ENCODE measurements at places on chromosomes 16 and 17. TPM values are rescaled to one million over a fixed set of nuclear protein-coding genes. Genes with fewer than 3 reads are reported as not detected.

The RBFOX1 gene
- 2.9 TPM for polyA plus RNA-seq

The SLC16A11 gene
- 1.6 TPM for polyA plus RNA-seq

The GNGT2 gene
- 3.1 TPM for polyA plus RNA-seq

DNA sequence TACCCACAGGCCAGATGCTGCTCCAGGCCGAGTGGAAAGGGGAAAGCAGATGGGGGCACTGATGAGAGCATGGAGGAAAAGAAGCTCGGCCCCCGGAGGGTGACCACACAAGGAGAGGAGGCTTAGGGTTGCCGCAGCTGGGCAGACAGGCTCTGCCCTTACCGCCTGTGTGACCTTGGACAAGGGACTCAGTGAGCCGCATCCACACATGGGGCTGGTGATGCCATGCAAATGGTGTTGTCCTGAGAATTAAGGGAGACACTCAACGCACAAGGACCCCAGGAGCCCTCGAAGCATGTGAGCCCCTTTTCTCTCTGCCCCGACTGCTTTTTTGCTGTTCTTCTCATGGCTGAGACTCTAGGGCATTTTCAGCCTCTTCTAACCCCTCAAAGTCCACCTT lies 61.0 kb downstream of the PLXDC1 start:
- no peak for DNase-seq

DNA sequence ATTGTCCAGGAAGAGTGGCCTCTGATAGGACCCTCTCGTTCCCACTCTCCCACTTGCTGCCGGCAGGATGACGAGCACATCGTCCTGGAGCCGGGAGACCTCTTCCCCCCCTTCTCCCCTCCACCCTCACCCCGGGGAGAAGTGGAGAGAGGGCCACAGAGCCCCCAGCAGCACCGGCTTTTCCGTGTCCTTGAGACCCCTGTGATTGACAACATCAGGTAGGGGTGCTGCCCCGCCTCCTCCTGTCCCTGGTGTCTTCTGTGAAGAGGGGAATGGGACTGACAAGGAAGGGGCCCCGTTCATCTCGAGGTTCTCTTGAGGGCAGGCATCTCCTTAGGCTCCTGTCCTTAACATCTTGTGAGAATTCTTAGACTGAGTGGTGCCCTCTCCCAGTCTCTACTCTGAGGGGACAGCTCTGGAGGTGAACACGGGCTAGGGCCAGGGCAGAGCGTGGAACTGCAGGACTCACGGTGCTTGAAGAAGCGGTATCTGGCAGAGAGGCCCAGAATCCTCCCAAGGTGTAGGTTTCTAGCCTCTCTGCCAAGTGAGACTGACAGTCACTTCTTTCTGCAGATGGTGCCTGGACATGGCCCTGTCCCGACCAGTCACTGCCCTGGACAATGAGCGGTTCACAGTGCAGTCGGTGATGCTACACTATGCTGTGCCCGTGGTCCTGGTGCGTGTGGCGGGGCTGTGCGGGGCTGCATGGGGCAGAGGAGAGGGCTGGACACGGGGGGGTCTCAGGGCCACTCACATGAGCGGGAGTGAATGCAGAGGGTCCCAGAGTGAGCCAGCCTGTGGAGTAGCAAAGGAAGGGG lies 26.4 kb downstream of the CASKIN2 start:
- no peak for DNase-seq

GRCh38 chr16:58417600-58417999 lies 25.3 kb downstream of the GINS3 start:
- DNase-seq = no peak

- DNase-seq = no peak
These were observed 43.5 kb downstream of the MAP1LC3B start for GRCh38 chr16:87435372-87436224.

GRCh38 chr16:21217121-21217520 lies 5.7 kb upstream of the ZP2 start:
- no peak for DNase-seq

DNA sequence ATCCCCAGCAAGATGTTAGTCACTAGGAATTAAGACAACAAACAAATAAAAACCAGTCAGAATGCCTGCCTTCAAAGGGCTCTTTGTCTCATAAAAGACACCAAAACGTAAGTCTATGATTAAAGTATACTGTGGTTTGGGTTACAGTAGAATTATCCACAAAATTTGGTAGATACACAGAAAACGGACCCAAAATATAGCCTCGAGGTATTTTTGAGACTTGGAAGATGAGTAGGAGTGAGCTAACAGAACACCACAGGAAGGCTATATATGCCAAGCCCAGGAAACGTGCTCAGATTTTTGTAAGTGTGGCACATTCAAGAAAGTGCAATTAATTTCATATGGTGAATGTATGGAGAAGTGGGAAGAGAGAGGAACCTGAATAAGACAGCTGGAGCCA lies 831.4 kb downstream of the CDH11 start:
- DNase-seq = no peak

Measured in right lung (tissue), 10 donors.